Activated naive CD4-positive, alpha-beta T cell treated with anti-CD3 and anti-CD28 coated beads, Interleukin-2, amount 50 U/mL, for 16 hours (primary cell): ENCODE measurements at places on chromosomes 12 and 14.

GRCh38 chr12:51082561-51083125 is 753 bp downstream of the CSRNP2 start:
- peak; percentile 23 for DNase-seq

DNA sequence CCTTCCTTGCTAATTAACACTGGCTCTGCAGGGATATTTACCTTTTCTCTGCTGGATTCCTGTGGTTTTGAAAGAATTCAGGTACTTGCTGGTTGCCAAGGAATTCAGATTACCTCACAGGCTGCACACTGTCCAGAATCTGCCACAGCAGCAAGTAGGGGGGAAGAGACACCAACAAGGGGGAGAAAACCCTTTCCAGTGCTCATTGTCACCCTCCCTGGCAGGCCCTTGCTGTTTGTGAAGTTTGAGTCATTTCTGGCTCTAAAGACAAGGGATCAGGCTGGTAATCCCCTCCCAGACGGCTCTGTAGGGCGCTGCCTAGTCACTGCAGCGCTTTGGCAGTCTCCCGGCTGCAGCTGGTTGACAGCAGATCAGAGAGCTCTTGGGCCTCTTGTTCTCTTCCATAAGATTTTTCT is 50.8 kb downstream of the TTLL5 start:
- no peak for DNase-seq

GRCh38 chr14:75579338-75579864 is 981 bp downstream of the FLVCR2 start:
- no peak for DNase-seq

- DNase-seq: no peak
Observed at GRCh38 chr12:91562476-91562875, 379.9 kb upstream of the DCN start.

DNA sequence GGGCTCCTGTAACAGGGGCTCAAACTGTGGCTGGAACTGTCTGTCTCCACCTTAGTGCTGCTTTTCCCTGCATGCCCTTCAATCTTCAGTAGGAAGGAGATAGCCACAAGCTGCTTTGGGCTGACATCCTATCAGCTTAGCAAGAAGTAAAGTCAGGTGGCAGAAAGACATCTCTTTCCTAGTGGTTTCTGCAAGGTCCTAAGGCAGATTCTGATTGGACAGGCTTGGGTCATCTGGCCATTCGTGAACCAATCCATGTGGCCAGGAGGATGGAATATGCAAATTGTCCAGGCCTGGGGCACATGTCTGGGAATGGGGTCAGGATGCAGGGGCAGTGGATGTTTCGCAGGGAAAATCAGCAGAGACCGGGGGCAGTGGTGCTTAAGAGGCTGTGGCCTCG is 5.2 kb downstream of the RITA1 start:
- no peak for DNase-seq

- no peak for DNase-seq
Observed at GRCh38 chr14:69626132-69626500, 14.7 kb downstream of the SUSD6 start.

DNA sequence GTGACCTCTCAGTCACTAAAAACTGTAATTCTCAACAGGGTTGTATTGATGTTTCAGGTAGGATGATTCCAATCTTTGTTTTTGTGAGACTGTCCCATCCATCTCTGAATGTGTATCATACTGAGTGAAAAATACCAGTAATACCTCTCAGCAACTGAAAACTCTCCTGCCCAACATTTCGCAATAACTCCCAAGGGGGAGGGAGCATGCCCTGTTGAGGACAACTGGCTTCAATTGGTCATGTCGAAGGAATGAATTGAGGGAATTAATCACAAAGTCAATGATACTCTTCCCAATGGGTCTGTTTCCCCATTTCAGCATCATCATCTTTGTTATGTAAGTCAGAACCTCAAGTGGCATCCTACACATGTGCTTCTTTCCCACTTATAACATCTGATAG is 102.4 kb upstream of the E2F7 start:
- no peak for DNase-seq

- no peak for DNase-seq
Observed at GRCh38 chr12:108548954-108549521, 11.9 kb downstream of the SART3 start.

GRCh38 chr12:3048540-3048939 is 28.6 kb upstream of the TSPAN9 start:
- DNase-seq: no peak

GRCh38 chr14:26330982-26331381 is 266.9 kb downstream of the NOVA1 start:
- DNase-seq: no peak

DNA sequence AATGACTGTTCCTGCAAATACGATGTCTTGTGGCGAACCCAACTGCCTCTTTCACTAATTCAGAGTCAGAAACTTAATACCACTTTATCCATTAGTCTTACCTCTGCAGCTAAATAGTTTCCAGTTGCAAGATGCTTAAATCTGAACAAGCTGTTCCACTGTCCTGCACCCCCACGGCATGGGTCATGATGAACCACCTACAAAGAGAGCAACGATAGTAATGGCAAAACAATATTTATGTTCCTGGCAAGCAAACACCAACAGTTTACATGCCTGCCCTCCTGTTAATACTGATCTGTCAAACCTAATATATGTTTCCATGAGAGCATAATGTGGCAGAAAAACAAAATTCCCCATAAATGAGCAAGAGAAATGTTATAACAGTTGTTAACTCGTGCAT is 121.9 kb downstream of the ITPR2 start:
- no peak for DNase-seq

- no peak for DNase-seq
Observed at GRCh38 chr12:57810450-57810849, 8.1 kb downstream of the AVIL start.

- no peak for DNase-seq
Observed at GRCh38 chr14:53156238-53156637, 3.1 kb upstream of the DDHD1 start.

DNA sequence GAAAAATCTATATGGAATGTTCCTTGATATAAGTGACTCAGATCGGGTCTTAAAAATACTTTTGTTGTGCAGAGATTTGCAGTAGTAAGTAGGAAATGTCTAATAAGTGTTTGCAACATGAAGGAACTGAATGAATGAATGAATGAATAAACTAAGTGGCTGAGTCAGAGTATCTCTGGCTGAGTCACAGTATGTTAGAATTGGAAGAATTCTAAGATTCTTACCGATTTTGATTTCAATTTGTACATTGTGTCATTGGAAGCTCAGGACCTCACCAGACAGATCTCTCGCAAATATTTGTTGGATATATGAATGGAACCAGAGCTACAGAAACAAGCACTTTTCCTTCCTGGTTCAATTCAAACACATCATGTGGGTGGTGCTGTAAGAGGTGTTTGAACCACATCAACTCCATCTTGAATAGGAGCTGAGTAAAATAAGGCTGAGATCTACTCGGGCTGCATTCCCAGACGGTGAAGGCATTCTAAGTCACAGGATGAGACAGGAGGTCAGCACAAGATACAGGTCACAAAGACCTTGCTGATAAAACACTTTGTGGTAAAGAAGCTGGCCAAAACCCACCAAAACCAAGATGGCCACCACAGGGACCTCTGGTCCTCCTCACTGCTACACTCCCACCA is 123.9 kb upstream of the FOXN3 start:
- no peak for DNase-seq

- DNase-seq: no peak
Observed at GRCh38 chr14:99975190-99975589, 90.0 kb upstream of the EVL start.

- no peak for DNase-seq
Observed at GRCh38 chr14:39230416-39231035, 3.2 kb upstream of the MIA2 start.

DNA sequence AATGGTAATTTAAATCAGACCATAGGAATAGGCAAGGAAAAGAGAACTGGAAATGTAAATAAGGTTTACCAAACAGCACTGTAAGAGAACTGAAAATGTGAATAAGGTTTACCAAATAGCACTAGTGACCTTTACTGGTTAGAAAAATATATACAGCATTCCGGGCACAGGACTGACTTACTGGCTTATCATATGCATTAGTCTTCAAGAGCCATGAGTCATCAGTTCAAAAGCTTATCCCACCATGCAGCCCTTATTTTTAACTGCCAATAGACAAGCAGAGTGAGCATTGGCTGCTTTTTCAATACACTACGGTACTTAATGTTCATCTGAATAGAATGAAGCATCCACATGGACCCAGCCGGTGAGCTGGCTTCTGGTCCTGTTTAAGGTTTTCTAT is 13.0 kb upstream of the NELL2 start:
- no peak for DNase-seq

- DNase-seq: no peak
Observed at GRCh38 chr14:95514131-95515079, 2.0 kb downstream of the SYNE3 start.

GRCh38 chr14:103562179-103562428 is 353 bp downstream of the BAG5 start:
- no peak for DNase-seq

- no peak for DNase-seq
Observed at GRCh38 chr12:3613641-3614395, 122.8 kb downstream of the PRMT8 start.

DNA sequence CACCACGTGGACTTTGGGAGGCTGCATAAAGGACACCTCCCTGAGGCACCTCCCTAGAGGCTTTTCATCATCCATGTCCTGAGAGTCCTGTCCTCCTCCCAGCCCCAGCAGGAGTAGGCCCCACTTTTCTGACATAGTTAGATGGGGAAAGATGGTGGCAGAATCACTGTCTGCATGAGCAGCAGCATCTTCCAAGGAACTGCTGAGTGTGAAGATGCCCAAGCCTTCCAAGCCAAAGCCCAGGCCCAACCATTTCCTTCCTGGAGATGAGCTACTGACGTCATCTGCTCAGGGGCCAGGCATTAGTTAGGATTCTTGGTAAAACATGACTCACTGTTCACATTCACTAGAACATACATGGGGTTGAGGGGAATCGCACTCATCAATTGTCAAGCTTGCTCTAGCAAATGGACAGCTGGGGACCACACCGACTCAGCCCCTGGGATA is 37.3 kb downstream of the VDR start:
- no peak for DNase-seq

GRCh38 chr12:10101648-10102220 is 2.9 kb upstream of the CLEC1A start:
- no peak for DNase-seq

GRCh38 chr14:100307766-100308426 is 1.7 kb upstream of the SLC25A29 start:
- DNase-seq: no peak

DNA sequence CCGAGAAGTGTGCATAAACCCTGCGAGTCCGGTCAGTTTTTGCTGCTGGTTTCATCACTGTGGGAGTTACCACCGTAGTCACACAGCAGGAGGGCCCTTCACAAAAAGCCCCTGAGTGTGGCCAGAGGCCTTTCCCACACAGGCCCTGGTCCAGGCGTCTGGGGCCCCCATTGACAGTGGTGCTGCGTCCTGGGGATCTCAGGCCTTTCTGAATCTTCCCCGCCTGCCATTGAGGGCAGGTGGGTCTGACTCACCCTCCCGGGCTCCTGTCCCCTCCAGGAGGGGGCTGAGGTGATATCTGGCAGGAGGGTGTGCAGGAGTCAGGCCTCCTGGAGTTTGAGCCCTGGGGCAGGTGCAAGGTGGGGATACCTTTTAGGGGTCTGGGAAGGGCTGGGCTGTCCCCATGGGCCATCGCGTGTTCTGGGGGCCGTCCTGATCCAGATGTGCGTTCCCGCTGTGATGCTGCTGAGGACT is 358.5 kb downstream of the TMEM121 start:
- peak; percentile 3 for DNase-seq

GRCh38 chr12:42299392-42300308 is 26.2 kb downstream of the ZCRB1 start:
- DNase-seq: peak; percentile 69

DNA sequence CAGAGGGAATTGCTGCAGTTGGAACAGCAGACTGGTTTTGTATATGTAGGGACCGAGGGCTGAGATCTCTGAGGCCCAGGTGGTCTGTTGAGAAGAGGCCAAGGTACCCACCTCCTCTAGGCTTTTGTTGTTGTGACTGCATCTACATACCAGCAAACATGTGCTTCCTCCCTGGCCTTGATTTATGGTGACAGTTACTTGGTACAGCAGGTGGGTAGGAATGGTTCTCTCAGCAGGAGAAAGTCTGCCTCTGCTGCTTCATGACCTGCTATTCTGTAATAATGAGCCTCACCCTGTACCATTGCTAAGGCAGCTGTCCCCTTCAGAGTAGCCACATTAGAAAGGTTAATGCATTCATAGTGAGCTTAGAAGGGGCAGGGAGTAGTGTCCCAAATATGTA is 196.7 kb upstream of the PELI2 start:
- no peak for DNase-seq

- no peak for DNase-seq
Observed at GRCh38 chr12:25682421-25682820, 129.3 kb upstream of the LMNTD1 start.

GRCh38 chr14:77584809-77585208 is 31.6 kb downstream of the SPTLC2 start:
- no peak for DNase-seq

GRCh38 chr12:110179291-110179690 is 55.1 kb downstream of the IFT81 start:
- no peak for DNase-seq

DNA sequence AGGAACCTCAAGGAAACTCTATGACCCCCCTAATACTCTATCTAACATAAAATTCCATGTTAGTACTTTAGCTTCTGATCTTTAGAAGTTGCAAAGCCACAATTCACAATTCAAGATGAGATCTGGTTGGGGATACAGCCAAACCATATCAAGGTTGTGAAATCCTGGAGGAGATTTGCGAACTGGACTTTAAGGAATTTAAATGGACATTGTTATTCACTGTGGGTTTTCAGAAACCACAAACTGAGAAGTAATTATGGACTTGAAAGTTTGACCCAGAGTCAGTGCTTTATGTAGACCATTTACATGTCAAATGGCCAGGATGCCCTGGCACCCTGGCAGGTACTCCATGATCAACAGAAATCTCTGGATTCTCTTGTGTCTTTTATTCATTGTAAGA is 14.2 kb upstream of the CDKL1 start:
- DNase-seq: no peak

DNA sequence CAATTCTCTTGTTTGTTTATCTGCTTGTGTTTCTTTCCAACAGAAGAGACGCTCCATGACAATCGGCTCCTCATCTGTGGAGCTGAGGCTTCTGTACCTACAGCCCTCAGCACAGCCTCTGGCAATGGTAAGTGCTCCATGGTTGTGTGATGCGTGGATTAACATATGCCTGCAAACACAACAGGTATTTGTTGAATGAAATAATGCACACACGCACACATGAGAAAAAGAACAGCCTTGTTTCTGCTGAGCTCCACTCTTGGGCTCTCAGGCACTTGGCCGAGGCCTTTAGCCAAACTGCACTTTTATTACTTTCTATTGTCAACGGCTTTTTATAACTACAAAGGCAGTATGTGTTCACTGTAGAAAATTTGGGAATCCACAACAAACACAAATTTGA is 120.4 kb upstream of the TMCC3 start:
- no peak for DNase-seq

GRCh38 chr14:98070536-98070935 is 1201.5 kb downstream of the BCL11B start:
- DNase-seq: no peak
